ENCODE measurements at places on chromosomes 12 and 14.
A peak's percentile ranks its signal among the peaks of the same experiment; 100 is the strongest.

DNA sequence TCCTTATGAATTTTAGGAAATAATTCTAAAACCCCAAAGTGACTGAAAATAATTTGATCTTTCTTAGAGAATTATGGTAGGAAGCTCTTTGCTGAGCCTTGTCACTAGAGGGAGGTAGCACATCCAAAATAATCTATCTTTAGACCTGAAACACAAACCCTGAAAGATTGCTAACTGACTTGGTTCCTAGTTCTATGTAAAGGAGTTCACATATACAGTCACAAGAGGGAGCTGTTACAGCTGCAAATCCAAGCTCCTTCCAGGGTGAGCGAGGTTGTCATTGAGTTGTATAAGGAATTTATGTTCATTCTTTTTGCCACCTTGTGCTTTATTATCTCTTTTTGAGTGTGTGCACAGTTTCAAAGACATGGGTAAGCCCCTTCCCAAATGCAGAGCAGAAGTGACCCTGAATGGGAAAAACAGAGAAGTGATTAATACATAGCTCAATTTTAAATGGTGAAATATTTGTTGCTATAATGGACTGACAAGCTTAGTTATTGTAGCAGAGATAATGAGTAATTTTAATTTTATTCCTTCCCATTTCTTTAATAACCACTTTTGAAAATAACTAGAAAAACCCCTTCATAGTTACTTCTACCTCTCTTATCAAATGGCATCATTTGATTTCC lies 387.9 kb downstream of the DAD1 start:
- DNase-seq: no peak

- DNase-seq: no peak
Measured at GRCh38 chr12:92530706-92531105, 172.1 kb upstream of the PLEKHG7 start.

DNA sequence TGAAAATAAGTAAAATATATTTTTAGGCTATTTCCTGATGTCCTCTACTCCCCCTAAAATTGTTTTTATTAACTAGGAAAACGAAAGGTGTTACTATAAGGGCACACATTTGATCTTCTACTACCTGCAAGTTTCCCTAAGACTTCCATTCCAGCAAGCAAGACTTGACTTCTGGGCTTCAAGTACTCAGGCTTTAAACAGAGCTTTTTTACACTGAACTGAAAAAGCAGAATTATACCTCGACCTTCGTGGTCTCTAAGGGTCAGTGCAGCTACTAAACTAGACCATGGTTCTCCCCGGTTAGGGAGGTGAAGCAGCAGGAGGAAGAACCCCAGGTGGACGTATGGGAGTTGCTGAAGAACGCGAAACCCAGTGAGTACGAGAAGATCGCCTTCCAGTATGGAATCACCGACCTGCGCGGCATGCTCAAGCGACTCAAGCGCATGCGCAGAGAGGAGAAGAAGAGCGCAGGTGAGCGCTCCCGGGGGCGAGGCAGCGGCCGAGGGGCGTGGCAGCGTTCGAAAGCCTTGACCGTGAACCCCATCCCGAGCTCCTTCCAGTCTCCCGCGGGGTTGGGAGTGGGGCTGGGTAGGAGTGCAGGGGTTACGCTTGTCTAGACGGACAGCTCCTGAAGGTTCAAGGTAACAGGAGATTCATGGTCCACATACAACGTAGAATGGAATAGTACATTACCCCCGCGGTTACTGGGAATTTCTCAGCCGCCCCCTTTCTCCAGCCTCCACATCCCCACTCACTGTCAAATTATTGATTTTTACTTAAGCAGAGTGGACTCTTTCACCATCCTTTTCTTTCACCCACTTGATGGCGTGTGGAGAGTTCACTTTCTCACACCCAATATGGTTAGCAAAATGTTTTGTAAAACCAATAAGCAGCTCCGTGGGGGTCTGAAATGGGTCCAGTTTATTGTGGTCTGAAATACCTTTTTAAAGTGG lies 47.6 kb downstream of the MYBPC1 start:
- no peak for DNase-seq

- no peak for DNase-seq
Measured at GRCh38 chr12:56080556-56081138, 682 bp downstream of the ERBB3 start.

DNA sequence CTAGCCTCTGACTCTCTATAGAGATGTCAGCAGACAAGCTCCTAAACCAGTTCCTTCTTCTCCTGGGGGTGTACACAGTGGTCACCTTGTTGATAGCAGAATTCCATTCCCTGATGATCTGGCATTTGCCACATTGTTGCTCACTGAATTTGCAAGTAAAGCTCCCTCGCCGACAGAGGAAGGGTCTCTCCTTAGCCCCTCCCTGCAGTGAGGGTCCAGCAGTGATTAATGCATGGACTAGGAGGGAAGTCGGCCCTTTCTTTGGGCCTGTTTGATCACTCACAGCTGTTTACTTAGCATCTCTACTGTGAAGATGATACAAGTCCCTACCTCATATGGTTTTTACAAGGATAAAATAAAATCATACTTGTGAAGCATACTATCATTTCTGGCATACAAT lies 23.3 kb upstream of the APPL2 start:
- DNase-seq: no peak

- DNase-seq: peak; percentile 66
Measured at GRCh38 chr14:100362311-100362927, 39.3 kb downstream of the SLC25A47 start.

GRCh38 chr12:58764100-58764953 lies 156.0 kb downstream of the LRIG3 start:
- DNase-seq: peak; percentile 33

GRCh38 chr14:32761381-32761968 lies 177.2 kb upstream of the NPAS3 start:
- no peak for DNase-seq

- DNase-seq: no peak
Measured at GRCh38 chr14:29687071-29687765, 240.4 kb downstream of the PRKD1 start.

DNA sequence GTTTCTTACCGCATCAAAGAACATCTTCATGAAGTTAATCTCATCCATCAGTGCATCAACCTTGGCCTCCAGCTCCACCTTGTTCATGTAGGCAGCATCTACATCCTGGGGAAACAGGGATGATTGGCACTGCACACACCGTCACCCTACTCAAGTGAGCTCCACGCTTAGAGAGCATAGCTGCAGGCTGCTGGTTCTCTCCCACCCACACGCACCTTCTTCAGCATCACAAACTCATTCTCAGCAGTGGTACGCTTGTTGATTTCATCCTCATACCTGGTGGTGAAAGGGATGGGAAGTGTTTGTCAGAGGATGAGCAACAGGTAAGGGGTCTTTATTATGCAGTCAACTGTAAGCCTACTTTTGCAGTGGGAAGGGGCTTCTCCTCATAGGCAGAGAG lies 2.3 kb downstream of the KRT5 start:
- no peak for DNase-seq

All from NCI-H146 (cell line).